Stimulated activated CD8-positive, alpha-beta memory T cell treated with anti-CD3 and anti-CD28 coated beads, Interleukin-4, amount 100 ng/mL, for 1 hour (primary cell): ENCODE measurements at places on chromosomes 1 and 21.

DNA sequence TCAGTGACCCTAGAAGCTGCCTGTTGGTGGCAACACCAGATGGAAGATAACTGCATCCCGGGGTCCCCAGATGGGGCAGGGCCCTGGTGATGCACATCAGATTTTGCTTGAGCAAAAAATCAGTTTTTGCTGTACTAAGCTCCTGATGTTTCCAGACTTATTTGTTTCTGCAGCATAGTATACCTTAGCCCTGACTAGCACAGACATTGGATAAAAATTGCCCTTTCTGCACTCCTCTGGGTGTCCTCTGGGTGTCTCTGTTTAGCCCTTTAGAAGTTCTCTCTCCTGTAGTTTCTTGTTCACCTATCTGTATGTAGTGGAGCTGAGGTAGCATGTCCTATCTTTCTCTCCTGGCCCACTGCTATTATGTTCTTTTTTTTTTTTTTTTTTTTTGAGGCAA lies 30.3 kb upstream of the PLA2G2C start:
- DNase-seq: no peak

GRCh38 chr1:118077331-118078045 lies 107.5 kb downstream of the SPAG17 start:
- no peak for DNase-seq

- DNase-seq: no peak
These were observed 125.7 kb upstream of the TMPRSS15 start for GRCh38 chr21:18529254-18529653.

DNA sequence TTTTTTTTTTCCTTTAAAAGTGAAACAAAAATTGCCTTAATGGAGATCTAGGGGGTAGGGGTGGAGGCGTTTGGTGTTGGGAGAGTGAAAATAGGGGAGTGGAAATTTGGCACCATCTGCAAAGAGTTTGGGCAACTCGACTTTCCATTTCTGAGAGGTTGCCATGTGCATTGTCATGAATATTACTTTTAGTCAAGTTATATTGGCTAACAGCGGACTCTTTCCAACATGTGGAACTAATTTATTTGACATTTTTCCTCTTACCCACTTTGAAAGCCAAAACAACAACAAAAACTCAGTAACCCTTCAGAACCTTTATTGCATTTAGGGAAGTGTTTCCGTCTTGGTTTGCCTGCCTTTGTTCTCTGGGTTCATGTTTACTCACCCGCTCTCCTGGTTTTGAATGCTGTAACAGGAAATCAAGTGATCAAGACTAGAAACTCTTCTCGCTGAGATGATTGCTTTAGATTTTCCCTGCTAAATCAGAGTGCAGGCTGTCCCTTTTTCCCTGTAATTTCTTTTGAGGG lies 70.4 kb downstream of the CACHD1 start:
- no peak for DNase-seq

- no peak for DNase-seq
These were observed 18.7 kb upstream of the LRRC47 start for GRCh38 chr1:3814771-3815561.

DNA sequence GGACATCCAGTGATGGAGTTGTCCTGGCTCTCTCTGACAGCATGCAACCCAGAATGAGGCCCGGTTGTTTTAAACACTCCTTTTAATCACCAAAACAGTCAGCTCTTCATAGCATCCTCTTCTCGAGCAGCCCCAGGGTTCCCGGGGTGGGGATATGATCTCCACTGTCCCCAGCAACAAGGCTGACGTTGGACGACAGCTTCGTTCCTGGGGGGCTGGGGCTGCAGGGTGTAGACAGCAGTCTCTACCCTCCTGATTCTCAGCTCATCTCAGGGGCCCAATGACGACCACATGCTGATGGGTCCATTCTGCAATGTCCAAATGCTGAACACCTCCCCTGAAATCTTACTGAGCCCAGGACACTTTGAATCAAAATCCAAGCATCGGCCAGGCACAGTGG lies 27.0 kb downstream of the TRIM11 start:
- no peak for DNase-seq

DNA sequence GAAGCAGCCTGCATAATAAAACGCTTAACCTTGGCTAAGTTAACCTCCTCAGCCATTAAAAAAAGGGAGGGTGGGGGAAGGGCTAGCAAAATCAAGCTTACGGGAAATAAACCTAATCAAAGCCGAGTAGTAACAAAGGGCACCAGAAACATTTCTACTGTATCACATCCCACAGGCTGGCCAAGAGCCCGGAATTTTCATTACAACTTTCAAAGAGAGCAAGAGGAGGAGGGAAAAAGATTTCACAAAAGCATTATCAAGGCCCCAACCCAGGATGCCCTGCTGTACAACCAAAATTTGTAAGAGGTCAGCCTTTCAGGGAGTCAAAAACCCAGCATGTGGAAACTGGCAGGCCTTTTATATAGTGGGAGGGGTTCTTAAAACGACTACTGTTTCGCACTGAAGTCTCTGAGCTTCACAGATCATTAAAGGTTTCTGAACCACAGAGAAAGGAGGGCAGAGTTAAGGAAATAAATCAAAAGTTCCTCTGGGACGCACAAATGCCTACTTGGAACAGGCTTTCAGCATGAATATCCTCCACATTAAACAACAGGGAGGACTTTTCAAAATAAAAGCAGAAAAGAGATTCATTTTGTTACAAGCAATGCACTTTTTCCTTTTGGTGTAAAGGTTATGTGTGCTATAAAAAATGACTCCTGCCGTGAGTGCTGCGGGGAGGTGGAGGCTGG lies 90.4 kb downstream of the SLC45A1 start:
- no peak for DNase-seq

- DNase-seq: no peak
These were observed 175.5 kb downstream of the HUNK start for GRCh38 chr21:32048353-32048752.

DNA sequence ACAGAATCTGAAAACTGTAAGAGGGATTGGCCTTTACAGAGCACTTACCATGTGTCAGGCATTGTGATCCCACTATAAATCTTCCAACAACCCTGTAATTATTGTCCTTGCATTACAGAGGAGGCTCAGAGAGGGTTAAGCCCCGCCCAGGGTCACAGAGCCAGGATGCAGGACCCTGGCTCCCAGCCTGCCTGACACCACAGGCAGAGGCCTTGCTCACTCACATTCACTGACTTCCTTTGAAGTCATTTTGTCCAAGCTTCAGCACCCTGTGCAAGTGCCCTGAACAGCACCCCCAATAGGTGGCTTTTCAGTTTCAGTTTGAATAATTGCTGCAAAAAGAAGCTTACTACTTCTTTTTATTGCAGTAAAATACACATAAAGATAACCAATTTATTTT lies 256.8 kb upstream of the NFIA start:
- DNase-seq: no peak

- no peak for DNase-seq
These were observed 202.0 kb downstream of the LRRC40 start for GRCh38 chr1:70003211-70003908.

GRCh38 chr1:228984646-228985631 lies 249.7 kb downstream of the RHOU start:
- no peak for DNase-seq

GRCh38 chr1:169574336-169574735 lies 11.9 kb downstream of the F5 start:
- DNase-seq: no peak

DNA sequence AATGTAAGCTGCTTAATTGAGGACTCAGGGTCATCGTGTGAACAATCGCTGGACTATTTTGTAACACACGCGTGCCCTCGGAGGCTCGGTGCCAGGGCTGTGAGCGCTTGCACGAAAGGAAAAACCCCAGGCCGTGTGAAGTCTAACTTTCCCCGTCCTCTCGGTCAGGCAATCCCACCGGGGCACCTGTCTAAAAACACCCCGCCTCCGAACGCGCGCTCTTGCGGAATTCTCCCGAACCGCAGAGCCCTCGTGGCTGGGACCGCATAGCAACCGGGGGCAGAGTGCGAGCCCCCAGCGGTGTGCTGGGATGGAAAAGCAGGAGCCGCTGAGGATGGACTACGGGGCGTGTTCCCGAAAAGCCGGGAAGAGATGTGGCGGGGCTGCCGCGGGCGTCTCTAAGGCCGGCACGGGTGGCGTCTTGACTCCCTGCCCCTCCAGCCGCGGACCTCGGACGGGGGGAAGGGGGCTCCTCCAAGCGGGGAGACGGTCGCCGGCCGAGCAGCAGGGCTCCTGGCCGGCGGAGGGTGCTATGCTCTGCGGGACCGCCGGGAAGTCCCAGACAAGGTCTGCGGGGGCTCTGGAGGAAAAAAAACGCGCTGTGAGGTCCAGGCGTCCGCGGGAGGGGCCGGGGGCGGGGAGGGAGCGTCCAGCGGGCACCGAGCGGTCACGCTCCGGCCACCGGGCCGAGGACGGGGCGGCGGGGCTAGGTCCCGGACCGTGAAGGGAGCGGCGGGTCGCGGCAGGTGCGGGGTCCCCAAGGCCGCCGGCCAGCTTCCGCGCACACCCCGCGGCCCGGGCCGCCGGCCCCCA lies 936 bp downstream of the ZBTB21 start:
- DNase-seq: no peak

DNA sequence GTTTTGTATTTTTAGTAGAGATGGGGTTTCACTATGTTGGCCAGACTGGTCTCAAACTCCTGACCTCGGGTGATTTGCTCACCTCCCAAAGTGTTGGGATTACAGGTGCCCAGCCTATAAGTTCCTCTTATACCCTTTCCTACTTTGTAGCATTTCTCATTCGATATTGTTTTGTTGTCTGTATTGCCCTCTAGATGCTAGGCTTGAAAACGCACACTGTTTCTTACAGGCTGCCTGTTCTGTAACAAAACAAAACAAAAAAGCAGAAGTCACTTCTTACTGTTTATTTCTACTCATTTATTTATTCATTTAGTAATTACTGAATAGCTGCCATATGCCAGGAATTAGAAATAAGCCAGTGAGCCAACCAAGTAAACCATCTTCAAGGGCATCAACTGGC lies 136.9 kb upstream of the BMP8A start:
- DNase-seq: no peak

DNA sequence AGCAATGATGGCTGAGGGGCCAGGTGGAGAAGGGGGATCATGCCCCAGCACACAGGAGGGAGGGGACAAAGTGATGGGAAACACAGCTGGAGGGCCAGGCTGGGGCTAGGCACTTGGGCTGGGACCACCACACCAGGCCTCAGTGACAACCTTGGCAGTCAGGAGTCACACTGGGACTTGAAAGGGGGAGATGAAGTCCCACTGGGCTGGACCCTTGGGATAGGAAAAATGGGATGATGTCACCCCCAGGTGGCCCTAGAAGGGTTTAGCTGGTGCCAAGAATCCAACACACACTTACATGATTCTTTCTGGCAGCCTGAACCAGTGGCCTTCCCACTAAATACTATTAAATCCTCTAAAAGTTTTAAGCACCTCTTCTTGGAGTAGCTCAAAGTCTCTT lies 17.1 kb downstream of the ZBTB17 start:
- DNase-seq: no peak

DNA sequence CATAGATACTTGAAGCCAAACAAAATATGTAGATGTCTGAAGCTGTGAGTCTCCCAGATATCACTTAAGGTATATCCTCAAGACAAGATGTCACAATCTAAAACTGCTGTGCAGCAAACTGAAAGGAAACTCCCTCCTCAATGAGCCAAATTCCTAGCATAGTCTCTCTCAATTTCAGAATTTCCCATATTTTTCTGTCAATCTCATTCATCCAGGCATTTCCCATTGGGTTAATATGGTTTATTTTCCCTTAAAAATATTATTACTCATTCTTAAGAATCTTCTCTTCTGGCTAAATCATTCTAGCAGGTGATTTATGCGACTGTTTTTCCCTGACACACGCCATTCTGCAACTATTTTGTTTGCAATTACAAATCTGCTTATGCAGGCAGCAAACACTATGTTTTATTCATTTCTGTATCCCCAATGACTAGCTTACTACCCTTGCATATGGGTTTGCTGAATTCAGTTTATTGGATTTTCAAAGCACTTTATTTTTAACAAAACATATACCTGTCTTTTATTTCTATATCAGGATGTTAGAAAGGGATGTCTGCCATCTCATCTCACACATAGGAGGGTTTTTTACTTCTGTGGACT lies 69.9 kb downstream of the TNFSF4 start:
- no peak for DNase-seq

GRCh38 chr1:31675161-31675560 lies 28.7 kb downstream of the COL16A1 start:
- no peak for DNase-seq

GRCh38 chr1:153515504-153516394 lies 20.0 kb downstream of the S100A6 start:
- DNase-seq: no peak

DNA sequence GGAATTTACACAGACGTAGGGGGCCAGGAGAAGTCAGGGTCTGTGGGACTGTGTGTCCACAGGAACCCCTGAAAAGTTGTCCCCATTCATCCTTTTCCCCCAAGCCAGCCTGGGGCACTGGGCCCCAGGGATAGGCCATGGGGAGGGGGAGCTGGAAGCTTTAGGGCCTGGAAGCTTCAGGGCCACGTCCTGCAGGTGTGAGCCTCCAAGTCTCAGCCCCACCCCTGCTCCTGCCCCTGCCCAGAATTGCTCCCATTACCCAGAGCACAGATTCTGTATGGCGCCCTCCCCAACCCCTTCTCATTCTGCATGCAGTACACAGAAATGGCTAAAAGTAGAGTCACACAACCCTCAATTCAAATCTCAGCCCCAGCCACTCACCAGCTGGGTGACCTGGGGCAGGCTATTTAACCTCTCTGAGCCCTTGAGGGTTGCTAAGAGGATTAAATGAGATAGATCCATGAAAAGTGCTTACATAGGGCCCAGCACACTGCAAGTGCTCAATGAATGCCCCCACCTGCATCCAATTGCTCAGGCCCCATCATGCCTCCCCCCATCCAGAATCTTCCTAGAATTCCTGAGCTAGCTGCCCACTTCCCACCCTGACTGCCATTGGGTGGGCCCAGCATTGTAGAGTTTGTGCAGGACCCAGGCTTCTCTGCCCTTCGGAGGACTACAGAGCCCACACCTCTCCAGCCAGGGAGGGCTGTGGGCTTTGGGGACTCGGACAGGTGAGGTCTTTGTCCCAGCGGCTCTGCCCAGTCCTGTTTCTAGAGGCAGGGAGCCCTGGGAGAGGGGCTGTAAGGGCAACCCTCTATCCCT lies 6.5 kb downstream of the RAP1GAP start:
- DNase-seq: no peak

GRCh38 chr1:202578001-202578504 lies 132.2 kb downstream of the SYT2 start:
- DNase-seq: no peak

- no peak for DNase-seq
These were observed 14.6 kb upstream of the ADAR start for GRCh38 chr1:154622503-154623039.

GRCh38 chr1:3625151-3625907 lies 514 bp downstream of the TPRG1L start:
- no peak for DNase-seq

- no peak for DNase-seq
These were observed 82.8 kb downstream of the TRIM33 start for GRCh38 chr1:114428083-114428754.
